ENCODE measurements at places on chromosomes 5 and 9.

- no peak for DNase-seq
Observed at GRCh38 chr9:98129451-98129881, 10.4 kb upstream of the TRIM14 start.

DNA sequence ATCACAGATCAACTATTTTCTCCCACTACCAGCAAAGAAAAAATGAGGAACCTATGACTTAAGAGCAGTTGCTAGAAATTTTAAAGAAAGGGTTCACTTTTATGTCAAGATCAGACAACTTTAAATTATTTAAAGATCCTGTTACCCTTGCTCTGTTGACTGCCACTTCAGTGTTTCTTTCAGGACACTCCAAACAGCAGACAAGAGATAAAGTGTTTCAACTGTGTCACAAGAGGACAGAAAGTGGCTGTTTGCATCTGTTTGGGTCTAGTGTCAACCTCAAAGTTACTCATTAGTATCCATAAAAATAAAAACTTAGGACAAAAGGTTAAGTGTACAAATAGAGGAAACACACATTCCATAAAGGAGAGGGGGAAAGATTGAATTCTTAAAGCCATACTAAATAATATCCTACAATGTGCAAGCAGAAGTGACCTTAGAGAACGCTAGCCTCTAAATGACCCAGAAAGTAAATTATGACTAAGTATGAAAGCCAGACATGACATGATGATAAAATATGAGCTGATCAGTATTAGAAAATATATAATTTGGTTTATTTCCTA, 24.9 kb downstream of the HMGCS1 start:
- no peak for DNase-seq

GRCh38 chr5:19479562-19479961, 508.4 kb downstream of the CDH18 start:
- DNase-seq = no peak

GRCh38 chr5:60340326-60340725, 359.6 kb downstream of the DEPDC1B start:
- no peak for DNase-seq

DNA sequence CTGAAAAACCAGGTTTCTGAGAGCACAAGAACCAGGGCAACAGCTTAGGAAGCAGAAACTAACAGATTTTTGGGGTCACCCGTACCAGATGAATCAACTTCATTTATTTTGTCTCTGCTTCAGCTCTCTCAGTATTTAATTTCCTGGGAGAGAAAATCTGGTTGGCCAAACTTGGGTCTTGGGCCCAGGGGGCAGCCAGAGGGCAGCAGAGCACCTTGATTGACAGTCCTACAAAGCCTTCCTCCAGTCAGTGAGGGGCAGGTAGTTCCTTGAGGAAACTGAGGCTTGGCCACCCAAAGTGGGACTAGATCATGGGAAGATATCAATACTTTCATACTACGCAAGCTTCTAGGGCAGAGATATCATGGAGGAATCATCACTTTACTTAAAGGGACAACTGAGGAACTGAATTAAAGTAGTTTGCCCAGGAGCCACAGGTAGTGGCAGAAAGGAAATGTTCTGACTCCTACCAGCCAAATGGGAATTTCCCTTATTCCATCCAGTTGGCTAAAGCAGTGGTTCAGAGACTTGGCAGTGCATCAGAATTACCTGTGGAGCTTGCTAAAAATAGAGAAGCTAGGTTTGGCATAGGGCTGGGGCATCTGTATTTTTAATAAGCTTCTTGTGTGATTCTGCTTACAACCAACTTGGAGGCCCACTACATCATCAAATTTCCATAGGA, 21.5 kb upstream of the ARHGAP26 start:
- no peak for DNase-seq

GRCh38 chr5:175853573-175854230, 17.7 kb upstream of the CPLX2 start:
- no peak for DNase-seq

- DNase-seq = no peak
Observed at GRCh38 chr9:114177423-114178064, 22.2 kb downstream of the COL27A1 start.

Measured in NCI-H187 treated with DMSO at 0.1 percent for 48 hours (cell line).